Activated CD4-positive, alpha-beta T cell treated with anti-CD3 and anti-CD28 coated beads for 1 hour (primary cell): ENCODE measurements at places on chromosomes 7 and 10.

DNA sequence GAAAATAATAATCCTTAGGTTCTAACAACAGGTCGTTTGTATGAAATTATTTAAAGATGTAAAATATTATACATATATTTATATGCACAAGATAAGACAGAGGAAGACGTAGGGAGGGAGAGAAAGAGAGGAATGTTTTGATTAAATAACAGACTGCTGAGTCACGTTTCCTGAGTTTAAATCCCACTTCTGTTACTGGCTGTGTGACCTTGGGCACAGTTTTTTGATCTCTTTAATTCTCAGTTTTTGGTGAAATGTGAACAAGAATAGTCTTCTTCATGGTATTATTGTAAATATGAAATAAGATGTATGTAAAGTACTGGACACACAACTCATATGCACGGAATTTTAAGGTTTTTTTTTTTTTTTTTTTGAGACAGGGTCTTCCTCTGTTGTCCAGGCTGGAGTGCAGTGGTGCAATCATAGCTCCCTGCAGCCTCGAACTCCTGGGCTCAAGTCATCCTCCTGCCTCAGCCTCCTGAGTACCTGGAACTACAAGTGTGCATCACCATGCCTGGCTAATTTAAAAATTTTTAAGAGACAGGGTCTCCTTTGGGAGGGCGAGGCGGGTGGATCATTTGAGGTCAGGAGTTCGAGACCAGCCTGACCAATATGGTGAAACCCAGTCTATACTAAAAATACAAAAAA, 42.6 kb downstream of the BAMBI start:
- DNase-seq, result no peak

DNA sequence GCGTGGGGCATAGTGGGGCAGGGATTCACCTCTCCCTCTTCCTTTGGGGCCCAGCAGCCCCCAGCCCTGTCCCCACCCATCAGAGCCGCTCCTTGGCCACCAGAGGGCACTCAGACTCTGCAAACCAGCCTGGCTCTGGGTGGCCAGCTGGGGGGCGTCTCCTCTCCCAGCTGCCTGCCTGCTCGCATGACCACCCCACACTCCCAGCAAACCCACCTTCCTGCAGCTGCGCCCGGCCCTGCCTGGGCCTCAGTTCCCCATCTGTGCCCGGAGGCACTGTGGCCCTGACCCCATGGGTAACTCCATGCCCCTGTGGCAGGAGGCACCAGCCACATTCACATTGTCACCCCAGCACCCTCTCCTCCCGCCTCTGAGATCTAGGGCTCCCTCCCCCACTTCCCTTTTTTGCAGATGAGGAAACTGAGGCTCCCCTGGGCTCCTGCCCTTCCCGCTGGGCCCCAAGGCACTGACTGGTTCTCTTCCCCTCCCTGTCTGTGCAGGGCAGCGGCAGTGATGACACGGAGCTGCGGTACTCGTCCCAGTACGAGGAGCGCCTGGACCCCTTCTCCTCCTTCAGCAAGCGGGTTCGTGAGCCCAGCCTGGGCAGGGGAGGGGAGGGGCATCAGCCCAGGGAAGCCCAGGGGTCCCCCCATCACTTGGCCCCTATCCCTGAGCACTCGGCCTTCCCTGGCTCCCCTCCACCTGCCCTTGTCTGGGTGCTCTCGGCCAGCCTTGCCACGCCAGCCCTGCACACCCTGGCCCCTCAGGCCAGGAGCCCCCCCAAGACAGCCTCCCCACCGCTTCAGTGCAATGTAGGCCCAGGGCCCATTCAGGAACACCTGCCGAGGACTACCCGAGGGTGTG, 6.9 kb upstream of the SH2B2 start:
- peak; percentile 46 for DNase-seq

DNA sequence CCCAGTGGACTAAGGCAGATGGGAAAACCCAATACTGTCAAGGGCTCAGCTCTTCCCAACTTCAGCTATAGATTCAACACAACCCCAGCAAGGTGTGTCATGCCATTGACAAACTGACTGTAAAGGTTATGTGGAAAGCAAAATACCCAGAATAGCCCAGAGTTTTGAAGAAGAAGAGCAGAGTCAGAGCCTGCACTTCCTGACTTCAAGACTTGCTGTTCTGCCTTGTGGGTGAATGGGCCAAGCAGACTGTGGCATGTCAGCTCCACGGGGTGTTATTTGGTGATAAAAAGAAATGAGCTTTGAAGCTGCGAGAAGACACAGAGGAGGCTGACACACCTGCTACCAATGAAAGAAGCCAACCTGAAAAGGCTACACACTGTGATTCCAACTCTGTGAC, 89.7 kb downstream of the NKX6-2 start:
- DNase-seq, result no peak

DNA sequence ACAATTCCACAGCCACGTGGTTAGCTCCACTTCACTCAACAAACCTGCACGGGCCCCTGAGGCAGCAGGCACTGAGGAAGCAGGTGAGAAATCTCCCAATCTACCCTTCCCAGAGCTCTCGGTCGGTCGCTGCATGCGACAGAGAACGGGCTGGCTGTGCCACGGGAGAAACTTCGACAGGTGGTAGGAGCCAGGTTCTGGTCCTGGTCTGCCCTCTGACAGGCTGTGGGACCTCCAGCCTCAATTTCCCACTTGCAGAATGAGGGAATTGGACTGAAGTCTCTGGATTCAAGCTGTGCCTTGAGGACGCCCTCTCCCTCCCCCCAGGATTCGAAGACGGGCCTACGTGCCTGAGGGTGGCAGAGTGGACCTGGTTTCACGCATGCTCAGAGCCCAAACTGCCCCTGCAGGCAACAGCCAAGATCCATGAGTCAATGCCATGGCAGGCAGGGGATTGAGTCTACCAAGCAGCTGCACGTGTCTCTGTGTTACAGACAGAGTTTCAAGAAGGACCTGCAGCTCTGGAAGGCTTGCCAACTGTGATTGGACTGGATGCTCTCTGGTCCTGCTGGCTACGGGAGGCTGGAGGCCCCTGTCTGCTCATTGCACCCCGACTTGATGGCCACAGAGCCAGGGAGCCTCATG, 215.0 kb downstream of the USP6NL start:
- DNase-seq, result no peak

DNA sequence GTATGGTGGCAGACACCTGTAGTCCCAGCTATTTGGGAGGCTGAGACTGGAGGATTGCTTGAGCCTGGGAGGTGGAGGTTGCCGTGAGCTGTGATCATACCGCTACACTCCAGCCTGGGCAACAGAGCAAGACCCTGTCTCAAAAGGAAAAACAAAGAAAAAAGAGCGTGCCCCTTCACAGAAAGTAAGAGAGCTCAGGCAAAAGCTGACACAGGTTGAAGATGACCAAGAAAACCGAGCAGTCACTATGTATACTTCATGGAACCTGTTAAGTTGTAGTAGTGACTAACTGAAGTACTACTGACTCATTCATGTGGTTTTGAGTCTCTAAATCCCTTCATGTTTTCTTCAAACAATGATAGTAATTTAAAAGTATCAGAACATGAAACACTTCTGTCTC, 1.2 kb upstream of the PRRT4 start:
- no peak for DNase-seq

DNA sequence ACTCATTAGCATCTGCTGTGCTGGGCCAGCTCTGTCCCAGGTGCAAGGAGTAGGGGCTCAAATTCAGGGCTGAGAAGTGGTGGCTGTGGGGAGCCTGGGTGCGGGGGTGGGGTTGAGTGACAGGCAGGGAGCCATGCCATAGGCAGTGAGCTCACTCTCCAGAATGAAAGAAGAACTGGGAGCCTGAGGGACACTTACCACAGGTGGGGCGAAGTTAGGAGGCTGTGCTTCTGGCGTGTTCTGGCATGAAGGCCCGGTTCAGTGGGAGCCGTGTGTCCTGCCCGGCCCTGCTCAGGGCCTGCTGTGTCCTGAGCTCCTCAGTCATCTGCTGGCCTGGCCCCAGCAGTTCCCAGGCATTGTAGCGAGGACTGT, 62.5 kb downstream of the MKI67 start:
- DNase-seq, result no peak

GRCh38 chr10:91684841-91685240, 52.0 kb upstream of the PPP1R3C start:
- DNase-seq, result no peak

- no peak for DNase-seq
These were observed 155.4 kb downstream of the DYNC1I1 start for GRCh38 chr7:95927756-95928155.

DNA sequence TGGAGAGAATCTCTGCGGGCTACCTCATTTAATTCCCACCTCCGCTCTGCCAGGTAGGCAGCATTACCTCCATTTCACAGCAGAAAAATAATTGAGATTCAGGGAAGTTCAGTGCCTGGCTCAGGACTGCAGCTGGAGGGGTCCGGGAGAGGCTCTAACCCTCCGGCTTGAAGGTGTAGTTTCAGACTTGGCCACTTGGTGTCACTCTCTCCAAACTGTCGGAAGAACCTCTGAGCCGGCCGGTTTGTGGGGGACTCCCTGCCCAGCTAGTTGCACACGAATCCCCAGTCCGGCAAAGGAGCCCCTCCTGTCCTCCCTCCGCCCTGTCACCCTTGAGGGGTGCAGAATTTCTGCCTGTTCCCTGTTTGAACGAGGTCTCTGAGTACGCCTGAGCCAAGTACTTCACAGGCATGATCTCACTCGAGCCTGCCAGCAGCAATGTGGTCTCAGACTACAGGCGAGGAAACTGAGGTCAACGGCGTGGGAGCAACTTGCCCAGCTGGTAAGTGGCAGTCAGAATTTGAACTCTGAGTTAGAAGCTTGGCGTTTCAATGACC, 144.7 kb upstream of the ZNF716 start:
- DNase-seq, result no peak
